Activated naive CD4-positive, alpha-beta T cell treated with anti-CD3 and anti-CD28 coated beads, Interleukin-2, amount 10 ng/mL, durations not matched to agents 7 days and 5 days (primary cell): ENCODE measurements at places on chromosomes 2 and 18.

- DNase-seq: no peak
Measured at GRCh38 chr18:25737710-25738311, 352.6 kb downstream of the SS18 start.

- DNase-seq: no peak
Measured at GRCh38 chr2:240394549-240394948, 40.9 kb upstream of the GPC1 start.

DNA sequence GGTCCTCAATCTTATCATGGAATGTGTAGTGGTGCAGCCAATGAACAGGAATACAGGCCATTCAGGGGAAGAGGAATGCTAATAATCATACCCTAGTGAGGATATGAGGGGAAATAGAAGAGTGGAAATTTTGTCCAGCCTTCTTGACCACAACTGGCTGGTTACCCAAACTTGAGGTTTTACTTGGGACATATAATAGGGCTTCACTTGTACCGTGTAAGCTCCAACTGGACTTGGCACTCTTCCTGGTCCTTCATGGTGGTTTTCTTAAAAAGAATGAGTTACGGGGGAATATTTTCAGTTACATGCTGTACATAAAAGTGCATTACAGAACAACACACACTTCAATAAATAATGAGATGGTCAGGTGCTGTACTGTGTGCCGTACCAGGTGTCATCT, 234.9 kb upstream of the RASGRP3 start:
- no peak for DNase-seq

- DNase-seq: no peak
Measured at GRCh38 chr2:10402062-10402585, 46.0 kb downstream of the ODC1 start.

DNA sequence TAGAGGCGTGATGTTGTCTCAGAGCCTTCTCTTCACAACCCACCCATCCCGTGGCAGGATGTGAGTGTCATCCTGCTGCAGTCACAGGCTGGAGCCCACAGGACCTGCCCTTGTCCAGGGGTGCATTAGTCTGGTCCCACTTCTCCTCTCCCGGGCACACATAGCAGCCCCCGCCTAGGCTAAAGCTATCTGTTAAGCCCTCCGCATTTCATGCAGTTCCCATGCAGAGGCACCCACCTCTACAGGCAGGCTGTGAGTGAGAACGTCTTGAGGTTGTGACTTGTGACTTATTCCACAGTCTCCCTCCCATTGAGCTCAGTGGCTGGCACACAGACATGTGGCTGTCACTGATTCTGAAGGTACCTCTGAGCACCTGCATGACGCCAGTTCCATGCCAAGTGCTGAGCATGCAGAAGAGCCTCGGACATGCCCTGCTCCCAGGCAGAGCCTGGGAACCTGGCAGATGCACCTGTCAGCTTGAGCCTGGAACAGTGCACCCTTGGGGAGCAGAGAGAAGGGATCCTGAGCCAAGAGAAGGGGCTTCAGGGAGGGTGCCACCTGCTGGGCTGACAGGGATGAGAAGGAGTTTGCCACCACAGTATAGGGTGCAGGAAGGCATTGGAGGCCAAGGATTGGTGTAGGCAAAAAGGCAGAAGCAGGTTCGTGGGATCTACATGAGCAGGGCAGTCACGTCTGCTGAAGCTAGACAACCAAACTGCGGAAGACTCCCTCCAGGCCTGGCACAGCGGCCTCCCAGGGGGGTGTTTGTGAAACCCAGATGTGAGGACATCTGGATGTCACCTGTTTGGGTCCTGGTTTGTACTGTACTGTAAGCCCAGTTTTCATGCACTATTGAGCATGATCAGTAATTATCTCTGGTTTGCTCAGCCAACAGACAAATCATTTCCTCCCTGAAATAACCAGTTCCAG, 213.6 kb downstream of the GLI2 start:
- no peak for DNase-seq

GRCh38 chr2:43776324-43776723, 2.5 kb downstream of the DYNC2LI1 start:
- no peak for DNase-seq

GRCh38 chr2:217789003-217789735, 213.6 kb downstream of the TNS1 start:
- DNase-seq: peak; percentile 82

- no peak for DNase-seq
Measured at GRCh38 chr18:26943906-26944305, 78.4 kb upstream of the AQP4 start.

DNA sequence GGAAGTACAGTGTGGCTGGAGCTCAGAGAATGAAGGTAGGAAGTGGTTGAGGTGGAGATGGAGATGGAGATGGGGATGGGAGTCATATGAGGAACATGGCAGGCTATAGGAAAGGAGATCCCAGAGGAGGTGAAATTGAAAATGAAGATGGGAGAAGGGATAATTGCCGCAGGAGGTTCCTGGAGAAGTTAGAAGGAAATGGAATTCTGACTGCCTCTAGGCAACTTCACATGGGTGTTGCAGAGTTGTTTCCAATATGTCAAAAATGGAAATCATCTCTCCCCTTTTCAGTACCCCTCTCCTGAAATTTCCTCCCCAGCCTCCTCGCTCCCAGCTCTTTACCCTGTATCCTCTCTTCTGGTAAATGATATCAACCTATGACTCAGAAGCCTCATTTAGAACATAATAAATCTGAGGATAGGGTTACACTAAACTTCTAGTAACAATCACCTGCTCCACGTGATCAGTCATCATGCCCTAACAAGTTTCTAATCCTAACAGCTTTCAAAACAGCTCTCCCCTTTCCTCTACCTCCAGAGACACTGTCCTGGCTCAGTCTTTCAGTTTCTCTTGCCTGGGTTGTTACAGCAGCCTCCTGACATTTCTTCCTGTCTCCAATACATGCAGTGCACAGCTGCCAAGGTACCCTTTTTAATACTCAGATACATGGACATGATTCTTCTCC, 201.9 kb upstream of the RBMS1 start:
- no peak for DNase-seq

DNA sequence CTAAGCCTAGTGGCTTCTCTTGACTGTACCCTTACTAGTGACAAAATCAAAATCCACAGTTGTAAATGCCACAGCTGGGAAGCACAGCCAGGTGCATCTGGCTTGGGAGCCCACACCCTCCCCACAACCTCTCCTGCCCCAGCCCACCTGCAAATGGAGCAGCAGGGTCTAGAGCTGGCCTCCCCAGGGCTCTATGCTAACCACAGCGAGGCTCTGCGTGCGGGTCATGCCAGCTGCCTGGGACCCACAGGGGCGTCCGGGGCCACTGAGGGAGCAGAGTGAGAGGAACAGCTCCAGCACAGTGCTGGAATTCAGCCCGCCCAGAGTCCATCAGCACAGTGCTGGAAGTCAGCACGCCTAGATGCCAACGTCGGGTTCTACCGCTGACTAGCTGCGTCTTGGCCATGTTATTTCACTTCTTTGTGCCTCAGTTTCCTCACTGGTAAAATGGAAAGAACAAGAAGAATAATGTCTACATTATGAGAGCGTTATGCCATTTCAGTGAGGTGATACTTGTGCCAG, 109.1 kb upstream of the ID2 start:
- no peak for DNase-seq

GRCh38 chr2:201579536-201579935, 63.8 kb downstream of the TMEM237 start:
- no peak for DNase-seq

DNA sequence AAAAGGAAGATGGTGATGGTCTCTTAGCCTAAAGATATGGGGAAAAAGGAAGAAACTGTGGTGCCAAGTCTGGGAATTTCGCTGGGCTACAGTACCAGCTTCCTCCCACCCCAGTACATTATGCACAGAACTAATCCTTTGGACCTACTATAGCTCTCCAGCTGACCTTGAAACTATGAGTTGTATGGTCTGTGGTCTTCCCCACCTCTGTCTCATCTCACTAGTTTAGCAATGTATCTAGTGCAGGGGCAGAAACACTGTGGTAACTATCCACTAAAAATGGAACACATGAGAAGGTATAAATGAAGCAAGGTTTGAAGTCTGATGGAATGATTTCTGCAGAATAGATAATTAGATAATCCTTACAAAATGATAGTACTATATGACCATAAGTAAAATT, 190.4 kb upstream of the CCDC150 start:
- DNase-seq: no peak

DNA sequence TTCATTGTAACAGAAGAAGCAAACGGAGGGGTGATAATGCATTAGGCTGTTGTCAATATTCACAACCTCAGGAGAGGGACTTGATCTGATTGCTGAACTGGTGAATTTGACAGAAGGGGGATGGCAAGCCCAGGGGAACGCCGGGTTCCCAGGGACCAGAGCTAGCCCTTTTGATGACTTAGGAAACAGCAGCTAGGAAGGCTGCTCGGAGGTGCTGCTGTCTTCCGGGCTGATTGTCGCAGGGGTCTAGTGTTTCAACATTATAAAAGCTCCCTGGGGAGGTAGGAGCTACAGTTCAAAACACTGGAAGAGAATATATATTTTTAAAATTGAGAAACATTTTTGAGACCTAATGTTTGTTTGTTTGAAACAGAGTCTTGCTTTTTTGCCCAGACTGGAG, 47.3 kb downstream of the CD8B2 start:
- no peak for DNase-seq

GRCh38 chr2:79512442-79513401, at the start of gene CTNNA2:
Gene CTNNA2 (plus strand): TSS chr2:79513051.
- peak; percentile 21 for DNase-seq

- DNase-seq: no peak
Measured at GRCh38 chr2:191789796-191790195, 57.1 kb downstream of the CAVIN2 start.

- DNase-seq: no peak
Measured at GRCh38 chr2:156401861-156402260, 34.3 kb upstream of the GPD2 start.

GRCh38 chr18:10783941-10784340, 258.1 kb downstream of the NAPG start:
- DNase-seq: no peak

DNA sequence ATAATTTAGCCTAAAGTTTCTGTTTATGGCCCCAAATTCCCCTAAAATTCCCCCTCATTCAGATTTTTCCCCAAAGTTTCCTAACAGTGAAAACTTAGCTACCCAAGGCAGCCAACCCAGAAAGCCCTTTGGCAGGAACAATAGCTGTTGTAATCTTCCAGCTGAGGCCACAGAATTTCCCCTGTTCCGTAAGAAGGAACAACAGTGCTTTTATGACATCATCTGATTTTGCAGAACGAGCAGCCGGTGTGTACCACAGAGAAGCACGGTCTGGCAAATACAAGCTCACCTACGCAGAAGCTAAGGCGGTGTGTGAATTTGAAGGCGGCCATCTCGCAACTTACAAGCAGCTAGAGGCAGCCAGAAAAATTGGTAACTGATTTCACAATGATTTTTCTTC, 6.3 kb downstream of the TNFAIP6 start:
- no peak for DNase-seq

GRCh38 chr2:61014763-61015162, 2.8 kb upstream of the PEX13 start:
- no peak for DNase-seq

DNA sequence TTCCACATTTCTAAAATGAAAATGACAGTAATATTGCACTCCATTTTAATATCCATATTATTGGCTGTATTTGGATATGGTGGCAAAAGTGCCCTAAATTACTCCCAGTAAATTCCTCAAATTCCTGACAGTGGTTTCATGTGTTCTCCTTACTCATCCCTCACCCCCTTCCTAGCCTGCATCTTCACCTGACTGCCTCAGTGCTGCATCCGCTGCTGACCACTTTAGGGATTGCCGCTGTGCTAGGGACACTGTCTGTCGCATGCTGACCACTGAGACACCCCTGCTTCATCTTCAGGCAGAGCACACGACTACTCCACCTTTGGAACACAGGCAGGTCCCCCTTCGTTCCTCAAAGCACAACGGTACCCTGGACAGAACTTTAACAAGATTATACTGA, 32.6 kb downstream of the DSEL start:
- no peak for DNase-seq

- no peak for DNase-seq
Measured at GRCh38 chr2:161662373-161662772, 38.2 kb downstream of the SLC4A10 start.

- no peak for DNase-seq
Measured at GRCh38 chr2:127216095-127216494, 4.0 kb downstream of the CYP27C1 start.

- DNase-seq: no peak
Measured at GRCh38 chr2:216109962-216110614, 940 bp downstream of the XRCC5 start.

- DNase-seq: no peak
Measured at GRCh38 chr2:118250001-118250400, 161.7 kb downstream of the INSIG2 start.

- peak; percentile 41 for DNase-seq
Measured at GRCh38 chr18:3067722-3068121, 54.8 kb upstream of the LPIN2 start.

- DNase-seq: no peak
Measured at GRCh38 chr2:236193026-236193425, 24.8 kb upstream of the GBX2 start.

GRCh38 chr2:217948351-217948791, 54.4 kb downstream of the TNS1 start:
- DNase-seq: no peak

- no peak for DNase-seq
Measured at GRCh38 chr2:235444101-235444597, 49.7 kb upstream of the AGAP1 start.

DNA sequence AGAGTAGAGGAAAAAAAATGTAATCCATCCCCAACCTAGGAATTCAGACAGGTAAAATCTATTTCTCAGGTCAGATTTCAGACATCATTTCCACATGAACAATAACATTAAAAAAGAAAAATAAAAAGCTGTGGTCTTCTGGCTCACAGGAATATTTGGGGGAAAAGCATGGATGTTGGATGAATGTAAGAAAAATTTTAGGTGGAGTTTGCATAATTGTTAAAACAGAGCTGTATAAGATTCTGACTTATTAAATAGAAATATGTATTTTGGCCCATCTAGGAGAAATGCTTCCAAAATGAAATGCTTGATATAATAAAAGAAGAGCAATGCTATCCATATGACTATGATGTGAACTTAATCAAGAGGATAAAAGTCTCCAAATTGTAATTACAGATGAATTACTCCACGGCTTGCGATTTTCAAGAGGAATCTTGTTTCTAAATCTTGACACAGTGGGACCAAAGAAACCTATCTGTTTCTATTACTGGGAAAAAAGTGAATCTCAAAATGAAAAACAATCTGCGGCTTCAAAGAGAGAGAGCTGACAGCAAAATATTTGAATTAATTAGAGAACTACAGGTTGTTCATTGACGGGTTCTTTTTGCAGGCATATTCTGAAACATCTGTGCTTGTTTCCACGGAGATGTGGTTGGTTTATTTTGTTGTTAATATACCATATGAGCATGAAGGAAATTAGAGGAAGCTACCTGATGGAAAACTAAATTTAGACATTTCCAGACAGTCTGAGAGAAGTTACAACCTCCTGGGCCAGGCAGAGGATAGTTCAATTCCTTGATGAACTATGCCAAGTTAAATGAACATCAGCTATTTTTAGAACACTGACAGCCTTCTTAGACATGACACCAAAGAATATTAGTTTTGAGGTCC, 468.7 kb downstream of the PID1 start:
- DNase-seq: no peak

GRCh38 chr2:40400336-40400953, 51.4 kb downstream of the SLC8A1 start:
- no peak for DNase-seq
